ENCODE measurements at places on chromosomes 2 and 18.

DNA sequence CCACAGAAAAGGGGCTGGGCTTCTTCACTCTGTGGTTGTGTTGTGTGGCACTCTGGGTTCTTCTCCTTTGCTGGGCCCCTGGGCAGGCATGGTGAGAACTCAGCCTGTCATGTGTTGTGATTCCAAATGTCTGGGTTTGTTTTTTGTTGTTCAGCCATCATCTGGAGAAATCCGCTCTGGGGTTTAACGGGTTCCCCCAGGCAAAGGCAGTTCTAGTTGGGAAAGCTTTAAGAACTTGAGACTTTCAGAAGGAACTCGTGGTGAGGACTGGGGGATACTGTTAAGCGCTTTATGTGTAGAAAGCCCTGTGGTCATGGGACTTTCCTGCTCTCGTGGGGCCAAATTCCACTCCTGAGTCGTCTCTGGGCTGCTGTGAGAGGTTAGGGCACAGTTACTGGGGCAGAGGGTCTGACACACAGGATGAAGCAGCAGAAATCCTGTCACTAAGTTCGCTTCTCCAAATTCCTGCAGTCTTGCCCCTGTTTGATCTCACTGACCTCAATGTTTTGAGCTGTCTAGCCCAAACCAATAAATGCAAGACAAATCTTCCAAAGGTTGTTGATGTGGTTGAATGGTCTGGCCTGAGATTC is 87.7 kb downstream of the RAPGEF4 start:
- no peak for DNase-seq

DNA sequence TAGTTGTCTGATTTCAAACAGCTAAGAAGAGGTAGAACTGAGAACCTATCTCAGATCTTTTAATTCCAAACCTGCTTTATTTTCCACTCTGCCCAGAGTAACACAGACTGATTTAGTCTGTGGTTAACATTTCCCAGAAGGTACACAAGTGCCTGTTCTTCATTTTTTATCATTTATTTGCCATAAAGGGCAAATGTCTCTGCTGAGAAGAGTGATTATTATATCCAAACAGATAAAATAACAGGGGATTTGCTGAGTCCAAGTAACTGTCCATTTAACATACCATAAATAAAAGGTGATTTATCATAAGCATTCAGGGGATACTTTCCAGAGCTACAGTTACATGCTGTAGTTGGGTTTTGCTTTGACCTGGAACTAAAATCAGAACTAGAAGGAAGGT is 617.7 kb downstream of the MBD2 start:
- DNase-seq: no peak

GRCh38 chr2:187687585-187687984 is 133.3 kb upstream of the TFPI start:
- DNase-seq: no peak

DNA sequence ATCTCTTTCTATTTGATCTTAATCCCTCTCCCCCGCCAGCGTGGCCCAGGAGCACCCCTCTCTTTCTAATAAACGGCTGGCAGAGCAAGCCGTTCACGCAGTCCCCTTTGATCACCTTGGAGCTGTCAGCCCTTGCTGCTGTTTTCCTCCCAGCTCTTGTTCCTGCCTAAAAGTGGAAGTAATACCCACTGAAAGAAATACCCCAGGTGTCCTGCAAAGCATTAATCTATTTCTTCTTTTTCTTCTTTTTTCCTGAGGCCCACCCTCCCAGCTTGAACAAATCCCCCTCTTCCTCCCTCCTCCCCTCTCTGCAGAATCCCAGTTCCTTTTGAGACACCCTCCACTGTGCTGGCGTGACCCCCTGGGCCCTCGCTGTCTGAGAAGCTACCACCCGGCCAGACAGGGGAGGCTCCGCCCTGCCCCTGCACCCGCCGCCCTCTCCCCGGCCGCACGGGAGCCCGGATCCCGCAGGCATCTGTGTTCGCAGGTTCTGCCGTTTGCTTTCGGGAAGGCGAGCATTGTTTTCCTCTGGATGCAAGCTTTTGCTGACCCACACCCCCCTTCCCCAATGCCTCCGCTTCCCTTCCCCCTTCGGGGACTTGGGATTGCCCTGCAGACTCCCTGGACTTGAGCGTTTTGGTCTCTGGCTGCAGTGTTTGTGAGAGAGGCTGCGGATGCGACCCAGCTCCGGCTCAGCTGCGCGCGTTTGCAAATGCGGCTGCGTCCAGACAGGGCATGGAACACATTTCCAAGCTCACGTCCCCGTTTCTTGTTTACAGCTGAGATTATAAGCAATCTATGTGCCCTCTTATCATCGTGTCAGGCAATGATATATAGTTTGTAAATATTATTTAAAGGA is 631.5 kb downstream of the NYAP2 start:
- no peak for DNase-seq

- no peak for DNase-seq
These were observed 11.8 kb downstream of the PMAIP1 start for GRCh38 chr18:59911600-59911999.

GRCh38 chr2:120606280-120606679 is 129.4 kb upstream of the GLI2 start:
- DNase-seq: no peak

- no peak for DNase-seq
These were observed 861.8 kb downstream of the BCL11A start for GRCh38 chr2:59691518-59692190.

GRCh38 chr2:236360496-236360895 is 96.3 kb upstream of the ASB18 start:
- no peak for DNase-seq

DNA sequence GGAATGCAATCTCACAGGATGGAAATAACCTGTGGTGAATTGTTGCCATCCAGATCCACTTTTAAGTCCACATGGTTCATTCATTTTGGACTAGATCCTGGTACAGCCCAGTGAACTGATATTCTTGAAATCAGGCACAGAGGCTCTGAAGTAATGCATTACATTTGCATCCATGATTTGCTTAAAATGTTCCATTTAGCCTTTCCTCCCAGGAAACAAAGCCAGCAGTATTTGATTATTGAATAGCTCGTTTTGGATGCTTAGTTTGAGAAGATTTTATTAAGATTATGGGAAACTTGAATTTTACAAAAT is 995.8 kb upstream of the CDH2 start:
- no peak for DNase-seq
